ENCODE measurements at places on chromosomes 2 and 18.

GRCh38 chr2:232957657-232958090 is 55.4 kb downstream of the NGEF start:
- DNase-seq: no peak

- DNase-seq: no peak
Measured at GRCh38 chr2:149871091-149871885, 283.7 kb upstream of the MMADHC start.

GRCh38 chr18:78510636-78511035 is 469.0 kb upstream of the SALL3 start:
- no peak for DNase-seq

- DNase-seq: no peak
Measured at GRCh38 chr2:44747794-44748193, 193.7 kb upstream of the SIX3 start.

GRCh38 chr2:10034333-10035052 is 8.9 kb upstream of the KLF11 start:
- DNase-seq: no peak

DNA sequence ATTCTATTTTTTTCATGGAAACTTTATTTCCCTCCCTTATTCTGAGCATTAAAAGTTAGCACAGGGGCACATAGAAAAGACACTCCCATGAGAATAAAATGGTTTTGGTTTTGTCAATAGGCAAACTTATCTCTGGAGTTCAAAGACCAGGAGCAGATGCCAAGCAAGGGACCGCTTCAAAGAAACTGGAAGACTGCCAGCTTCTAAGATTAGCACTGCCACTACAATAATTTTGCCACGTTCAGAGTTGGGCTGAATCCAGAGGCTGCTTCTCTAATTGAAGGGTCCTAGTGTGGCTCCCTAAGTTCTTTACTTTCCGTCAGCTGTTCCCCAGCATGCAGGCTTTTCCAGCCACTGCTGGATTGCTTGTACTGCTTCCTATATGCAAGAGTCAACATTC is 681.0 kb upstream of the GCFC2 start:
- no peak for DNase-seq

- DNase-seq: no peak
Measured at GRCh38 chr18:11752116-11752911, 63.2 kb downstream of the GNAL start.

DNA sequence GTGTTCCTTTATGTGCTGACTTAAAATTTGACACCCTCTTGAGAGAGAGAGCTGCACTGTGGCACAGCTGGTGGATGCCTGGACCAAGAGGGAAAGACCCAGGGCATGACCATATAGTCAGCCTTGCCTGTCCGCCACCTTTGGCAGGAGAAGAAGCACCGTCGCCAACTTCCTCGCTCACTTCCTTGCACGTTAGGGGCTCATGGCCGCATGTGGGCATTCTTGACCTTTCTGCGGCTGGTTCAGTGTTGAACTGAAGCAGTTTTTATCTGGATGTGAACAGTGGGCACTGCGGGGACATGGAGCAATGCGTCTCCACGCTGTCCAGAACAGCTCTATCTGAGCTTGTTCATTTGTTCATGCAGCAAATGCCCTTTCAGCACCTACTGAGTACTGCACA is 66.9 kb downstream of the TRAPPC12 start:
- no peak for DNase-seq

DNA sequence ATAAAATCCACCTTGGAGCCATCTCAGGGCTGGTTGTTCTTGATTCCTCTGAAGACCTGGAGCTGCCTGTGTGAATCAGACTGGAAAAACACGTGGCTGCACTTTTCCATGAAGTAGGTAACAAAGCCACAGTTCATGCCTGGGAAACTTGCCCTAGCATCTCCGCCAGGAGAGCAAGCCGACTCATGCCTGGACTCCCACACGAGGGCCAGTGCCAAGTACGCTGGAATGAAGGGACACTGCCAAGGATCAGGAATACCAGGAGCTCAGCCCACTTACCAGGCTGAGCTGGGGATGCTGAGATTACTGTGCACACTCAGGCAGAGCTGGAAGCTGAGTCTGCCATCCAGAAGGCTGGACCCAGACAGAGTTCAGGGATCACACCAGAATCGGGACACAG is 10.9 kb upstream of the FHL2 start:
- no peak for DNase-seq

- no peak for DNase-seq
Measured at GRCh38 chr2:207291625-207292252, 126.0 kb upstream of the KLF7 start.

DNA sequence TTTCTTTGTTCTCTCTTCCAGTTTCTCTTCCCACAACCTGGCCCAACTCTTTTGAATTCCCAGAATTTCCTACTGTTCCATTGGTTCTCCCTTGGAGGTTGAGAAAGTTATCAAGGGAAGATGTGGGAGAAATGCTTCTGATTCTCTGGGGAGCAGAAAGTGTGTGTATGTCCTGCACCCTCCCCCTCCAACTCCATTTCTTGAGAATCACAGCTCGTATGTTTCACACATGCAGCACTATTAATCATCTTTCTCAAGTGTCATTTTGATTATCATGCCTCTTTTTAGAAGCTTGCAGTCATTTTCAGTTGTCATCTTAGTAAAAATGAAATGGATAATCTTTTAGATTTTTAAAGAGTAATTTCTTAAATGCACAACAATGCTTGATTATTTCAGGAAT is 296.8 kb upstream of the SLC39A10 start:
- DNase-seq: no peak

DNA sequence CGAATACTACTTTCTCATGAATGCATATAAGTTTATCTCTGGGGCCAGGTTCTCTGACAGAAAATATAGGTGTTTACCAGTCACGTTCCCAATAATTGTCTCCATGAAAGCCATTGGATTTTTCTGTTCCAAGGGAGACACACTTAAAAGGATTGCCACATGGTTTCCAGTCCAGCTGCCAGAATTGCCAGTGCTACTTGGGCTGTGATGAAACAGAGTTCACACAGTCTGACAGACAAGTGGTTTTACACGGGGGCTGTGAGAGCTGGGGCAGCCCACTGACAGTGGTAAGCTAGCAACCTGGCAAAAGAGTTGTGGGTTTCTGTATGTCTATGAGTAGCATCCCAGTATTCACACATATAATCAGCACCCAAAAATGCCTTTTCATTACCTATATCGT is 27.7 kb upstream of the ATRAID start:
- no peak for DNase-seq

DNA sequence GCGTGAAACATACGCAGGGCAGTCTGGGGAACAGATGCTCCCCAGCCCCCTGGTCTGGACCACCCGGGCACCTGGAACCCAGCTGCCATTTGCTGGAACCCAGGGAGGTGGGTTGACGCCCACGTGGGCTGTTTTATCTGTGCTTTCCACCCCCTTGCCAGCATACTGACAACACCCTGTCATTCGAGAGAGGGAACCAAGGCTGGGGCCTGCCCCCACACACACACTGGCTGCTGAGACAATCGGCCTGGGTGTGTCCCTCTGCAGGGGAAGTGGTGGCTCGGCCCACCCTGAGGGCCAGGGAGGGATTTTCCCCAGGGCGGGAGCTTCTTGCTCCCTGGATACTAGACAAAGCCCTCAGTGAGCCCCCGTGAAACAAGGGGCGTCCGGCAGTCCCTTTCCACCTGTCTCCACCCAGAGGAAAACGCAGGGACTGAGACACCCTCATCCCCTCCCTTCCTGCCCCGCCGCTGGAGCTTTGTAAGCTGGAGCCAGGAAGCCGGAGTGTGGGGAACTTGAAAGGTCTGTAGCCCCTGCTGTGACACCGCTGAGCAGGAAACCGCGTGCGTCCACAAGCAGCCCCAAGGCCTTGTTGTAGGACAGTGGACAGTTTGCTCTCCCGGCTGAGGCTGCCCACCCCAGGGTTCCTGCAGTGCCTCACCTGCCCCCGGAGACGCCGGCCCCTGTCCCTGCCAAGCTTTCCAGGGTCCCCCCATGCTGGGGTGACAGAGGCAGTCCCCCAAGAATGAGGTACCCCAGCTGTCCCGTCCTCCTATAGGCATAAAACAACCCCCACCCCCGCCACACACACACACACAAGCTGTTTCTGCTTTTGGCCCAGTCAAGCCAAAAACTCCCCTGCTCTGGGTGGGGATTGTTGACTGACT is 14.1 kb upstream of the KLF11 start:
- DNase-seq: no peak

GRCh38 chr2:224126440-224126839 is 87.4 kb upstream of the SERPINE2 start:
- DNase-seq: no peak

DNA sequence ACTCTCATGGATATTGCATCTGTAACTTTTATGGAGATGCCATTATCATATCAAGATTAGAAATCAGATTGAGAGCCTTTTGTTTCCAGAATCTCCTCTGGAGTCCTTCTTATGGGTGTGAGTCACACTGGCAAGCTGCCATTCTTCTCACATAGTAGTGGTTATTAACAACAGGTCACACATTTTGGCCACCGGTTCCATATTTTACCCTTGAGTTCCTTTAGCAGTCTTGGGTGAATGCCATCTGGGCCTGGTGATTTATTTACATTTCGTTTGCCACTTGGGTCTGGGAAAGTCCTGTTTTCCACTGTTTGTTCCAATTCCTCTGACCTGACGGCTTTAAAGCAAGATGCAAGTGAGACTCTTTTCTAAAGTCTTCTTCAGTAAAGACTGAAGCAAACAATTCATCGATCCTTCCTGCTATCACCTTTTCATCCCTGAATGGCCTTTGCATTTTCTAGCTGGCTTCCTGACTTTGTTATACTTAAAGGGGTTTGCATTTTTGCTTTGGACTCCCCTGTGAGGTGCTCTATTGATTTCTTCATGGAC is 80.5 kb upstream of the CAVIN2 start:
- no peak for DNase-seq

DNA sequence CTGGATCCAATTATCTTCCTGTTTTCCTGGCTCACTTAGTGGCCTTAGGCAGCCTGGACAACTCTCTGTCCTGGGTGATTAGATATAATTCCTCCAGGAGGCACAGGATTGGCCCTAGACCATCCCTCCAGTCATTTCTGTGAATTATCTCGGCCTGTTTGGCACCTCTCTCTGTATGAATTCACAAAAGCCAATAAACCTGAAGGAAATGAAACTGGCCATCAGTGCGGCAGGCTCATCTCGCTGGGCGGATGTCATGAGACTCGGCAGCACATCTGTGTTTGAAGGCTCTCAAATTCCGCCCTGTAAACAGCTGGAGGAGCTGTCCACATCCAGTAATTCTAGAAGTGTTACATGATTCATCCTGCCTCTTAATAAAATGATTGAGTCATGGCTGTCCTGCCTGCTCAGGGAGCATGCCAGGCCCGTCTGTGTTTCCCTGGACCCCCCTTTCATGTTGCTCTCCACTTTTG is 38.6 kb downstream of the ACOXL start:
- no peak for DNase-seq

GRCh38 chr18:36297417-36298125 is at the start of gene FHOD3:
TSS of gene FHOD3 (plus strand) at chr18:36297713. CDS start at chr18:36297836, 123 bp downstream.
- no peak for DNase-seq

- DNase-seq: no peak
Measured at GRCh38 chr2:236919209-236919608, 166.5 kb upstream of the COPS8 start.

GRCh38 chr18:26654616-26655524 is 106.5 kb upstream of the KCTD1 start:
- no peak for DNase-seq

DNA sequence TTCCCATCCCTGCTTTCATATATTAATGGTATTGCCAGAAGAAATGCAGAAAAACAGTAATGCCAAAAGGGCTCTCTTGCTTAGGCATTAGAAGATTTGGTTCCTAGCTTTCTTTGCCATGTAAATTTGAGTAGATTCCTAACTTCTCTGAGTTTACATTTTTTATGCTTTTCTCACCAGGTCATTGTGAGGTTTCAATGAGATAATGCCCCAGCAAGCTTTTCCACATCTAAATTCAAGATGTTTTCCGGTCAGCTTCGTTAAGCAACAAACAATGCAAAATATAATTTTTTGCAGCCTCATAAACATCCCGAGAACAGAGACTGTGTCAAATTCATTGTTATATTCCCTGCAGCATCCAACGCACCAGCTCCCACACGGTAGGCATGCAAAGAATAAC is 44.9 kb downstream of the NCKAP5 start:
- no peak for DNase-seq

GRCh38 chr2:47015206-47015605 is 99.6 kb upstream of the MCFD2 start:
- no peak for DNase-seq

DNA sequence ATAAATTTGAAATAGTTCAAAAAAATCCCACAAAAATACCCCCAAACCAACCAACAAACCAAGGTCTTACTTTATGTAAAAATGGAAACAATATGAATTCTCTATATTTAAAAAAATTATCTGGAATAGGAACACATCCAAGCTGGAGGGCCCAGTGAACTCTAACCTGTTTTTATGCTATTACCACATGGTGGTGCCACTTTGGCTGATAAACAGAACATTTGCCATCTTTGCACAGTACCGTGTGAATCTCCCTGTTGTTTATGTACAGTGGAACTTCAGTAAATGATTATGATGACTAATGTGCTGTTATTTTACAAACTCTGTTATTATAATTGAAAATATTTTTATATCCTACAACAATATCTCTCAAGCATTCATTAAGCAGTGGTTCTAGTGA is 145.3 kb upstream of the SMAD7 start:
- DNase-seq: no peak
